ENCODE measurements at places on chromosomes 1 and 21.

DNA sequence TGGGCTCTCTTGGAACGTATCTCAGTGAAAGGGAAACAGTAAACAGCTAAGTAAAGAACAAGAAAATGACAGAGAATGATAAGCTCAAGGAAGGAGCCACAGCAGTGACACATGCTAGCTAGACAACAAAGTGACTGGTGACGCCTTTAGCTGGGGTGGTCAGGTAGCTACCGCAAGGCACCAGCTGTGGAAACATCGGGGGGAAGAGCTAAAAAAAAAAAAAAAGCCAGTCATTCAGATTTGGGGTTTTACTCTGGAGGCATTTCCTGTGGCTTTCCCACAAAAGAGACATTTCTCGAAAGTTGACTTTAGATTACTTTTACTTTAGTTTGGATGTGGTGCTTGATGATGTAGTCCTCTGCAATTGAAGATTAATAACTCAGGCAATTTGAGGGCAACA is 2.1 kb downstream of the FHAD1 start:
- no peak for DNase-seq

DNA sequence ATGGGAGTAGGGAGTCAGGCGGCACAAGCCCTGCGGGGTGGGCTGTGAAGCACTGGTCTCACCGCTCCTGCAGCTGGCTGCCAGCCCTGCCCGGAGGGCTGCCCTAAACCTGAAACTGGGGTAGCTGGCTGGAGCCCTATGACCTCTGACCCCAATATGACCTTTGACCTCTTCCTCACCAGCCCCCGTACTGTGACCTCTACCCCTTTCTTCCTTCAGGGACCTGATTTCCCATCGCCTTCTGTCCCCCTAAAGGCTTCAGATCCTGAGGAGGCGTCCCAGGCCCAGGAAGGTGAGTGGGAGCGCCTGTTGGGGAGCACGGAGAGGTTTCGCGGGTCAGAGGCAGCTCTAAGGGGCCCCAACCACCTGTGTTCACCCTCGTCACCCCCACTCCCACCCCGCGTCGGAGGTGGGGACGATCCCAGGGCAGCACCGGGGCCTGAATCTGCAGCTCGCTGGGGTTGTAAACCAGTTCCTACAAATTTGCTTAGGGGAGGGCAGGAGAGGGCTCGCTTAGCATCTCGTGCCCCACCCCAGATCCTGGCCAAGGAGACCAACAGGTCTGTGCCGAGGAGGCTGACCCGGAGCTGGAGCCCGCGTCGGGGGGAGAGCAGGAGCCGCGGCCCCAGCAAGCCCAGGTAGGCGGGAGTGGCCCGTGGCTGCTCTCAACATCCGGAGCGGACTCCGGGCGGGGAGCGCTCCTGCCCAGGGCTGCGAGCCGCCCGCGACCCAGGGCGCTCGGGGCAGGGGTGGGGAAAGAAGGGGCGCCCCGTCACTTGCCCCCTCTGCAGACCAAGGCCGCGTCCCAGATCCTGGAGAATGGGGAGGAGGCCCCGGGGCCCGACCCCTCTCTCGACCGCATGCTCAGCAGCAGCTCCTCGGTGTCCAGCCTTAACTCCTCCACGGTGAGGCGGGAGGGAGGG is 7.3 kb downstream of the SYTL1 start:
- no peak for DNase-seq

DNA sequence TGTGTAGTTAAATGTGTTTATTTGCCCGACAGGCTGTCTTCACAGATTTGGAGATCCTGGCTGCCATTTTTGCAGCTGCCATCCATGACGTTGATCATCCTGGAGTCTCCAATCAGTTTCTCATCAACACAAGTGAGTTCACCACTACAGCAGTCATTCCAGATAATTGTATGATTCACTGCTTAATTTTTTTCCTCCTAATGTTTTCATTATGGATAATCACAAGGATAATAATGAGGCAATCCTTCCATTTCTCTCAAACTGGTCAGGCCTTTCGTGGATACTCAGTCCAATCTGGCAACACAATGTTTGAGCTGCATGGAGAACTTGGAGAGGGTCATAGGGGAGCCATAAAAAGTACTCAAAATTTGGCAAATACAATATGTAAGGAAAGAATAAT is 168.3 kb upstream of the SGIP1 start:
- DNase-seq, result no peak

DNA sequence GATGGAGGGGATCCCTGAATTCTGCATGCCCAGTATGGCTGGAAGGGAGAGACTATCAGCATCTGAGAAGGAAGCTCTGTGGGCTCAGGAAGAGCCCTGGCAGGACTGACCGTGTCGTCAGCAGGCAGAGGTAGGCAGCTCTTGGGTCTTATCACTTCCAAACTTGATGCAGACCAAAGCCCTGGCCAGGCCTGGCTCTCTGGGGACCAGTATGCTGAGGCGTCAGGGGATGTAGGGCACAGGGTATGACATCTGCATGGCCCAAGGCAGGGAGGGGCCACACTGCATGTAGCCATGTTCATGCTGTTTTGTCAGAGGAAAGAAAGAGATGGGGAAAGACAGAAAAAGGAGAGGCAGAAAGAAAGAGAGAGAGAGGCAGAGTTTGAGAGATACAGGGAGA is 6.3 kb downstream of the FGR start:
- DNase-seq, result no peak

DNA sequence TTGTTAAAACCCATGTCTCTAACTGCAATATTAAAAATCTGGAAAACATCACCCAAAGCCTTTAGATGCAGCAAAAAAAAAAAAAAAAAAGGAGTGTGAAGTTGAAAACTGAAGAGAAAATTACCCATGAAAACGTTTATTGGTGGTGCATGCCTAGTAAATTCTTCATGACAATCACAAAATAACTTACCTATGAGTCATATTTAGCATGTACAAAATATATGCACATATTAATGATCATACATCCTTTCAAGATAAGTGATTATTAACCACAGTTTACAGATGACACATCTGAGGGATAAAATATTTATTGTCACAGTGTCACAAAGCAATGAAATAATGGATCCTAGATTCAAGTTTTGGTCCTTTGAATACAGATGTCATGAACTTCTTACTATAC is 505.2 kb upstream of the NR5A2 start:
- DNase-seq, result no peak

DNA sequence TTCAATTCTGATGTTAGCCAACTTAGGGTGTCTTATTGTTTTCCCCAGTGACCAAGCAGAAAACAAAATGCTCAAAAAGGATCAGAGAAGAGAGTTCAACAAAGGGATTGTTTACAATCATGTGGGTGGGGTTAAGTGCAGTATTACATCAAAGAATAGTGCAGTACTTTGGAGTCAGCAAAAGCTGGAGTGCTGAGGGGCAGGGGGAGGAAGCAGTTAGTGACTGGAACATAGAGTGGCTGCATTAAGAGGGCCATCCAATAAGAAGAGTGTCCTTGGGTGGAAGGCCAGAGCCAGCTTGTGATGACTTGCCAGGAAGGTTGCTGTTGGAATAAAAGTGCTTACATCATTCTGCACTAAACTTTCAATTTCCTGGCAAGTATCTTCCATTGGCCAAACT is 175.5 kb downstream of the CYYR1 start:
- DNase-seq, result no peak

GRCh38 chr21:44503901-44504399 is 36.0 kb downstream of the KRTAP10-1 start:
- no peak for DNase-seq

GRCh38 chr21:29144736-29145353 is 14.4 kb downstream of the MAP3K7CL start:
- no peak for DNase-seq

GRCh38 chr1:31675161-31675560 is 28.7 kb downstream of the COL16A1 start:
- no peak for DNase-seq

- DNase-seq, result no peak
Observed at GRCh38 chr1:201745023-201745422, 83.9 kb upstream of the IPO9 start.

DNA sequence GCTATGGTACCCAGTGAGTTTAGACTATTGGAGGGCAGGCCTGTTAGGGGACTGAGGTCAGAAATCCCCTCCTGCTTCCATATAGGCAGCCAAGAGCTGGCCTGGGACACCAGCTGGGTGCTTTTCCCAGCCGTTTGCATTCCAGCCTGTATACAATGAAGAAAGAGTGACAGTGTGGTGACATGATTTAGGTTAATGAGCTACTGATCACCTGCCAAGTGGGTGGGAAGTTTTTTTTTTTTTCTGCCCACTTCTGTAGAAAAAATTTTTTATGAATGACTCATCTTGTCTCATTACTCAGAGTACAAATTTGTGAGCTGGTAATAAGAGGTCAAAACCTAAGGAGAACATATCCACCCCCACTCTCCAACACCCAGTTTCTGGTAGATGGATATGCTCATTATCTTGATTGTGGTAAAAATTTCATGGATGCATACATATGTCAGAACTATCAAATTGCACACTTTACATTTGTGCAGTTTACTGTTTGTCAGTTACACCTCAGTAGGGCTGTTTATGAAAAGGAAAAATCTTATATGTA is 16.4 kb upstream of the CGN start:
- DNase-seq, result peak; percentile 14

DNA sequence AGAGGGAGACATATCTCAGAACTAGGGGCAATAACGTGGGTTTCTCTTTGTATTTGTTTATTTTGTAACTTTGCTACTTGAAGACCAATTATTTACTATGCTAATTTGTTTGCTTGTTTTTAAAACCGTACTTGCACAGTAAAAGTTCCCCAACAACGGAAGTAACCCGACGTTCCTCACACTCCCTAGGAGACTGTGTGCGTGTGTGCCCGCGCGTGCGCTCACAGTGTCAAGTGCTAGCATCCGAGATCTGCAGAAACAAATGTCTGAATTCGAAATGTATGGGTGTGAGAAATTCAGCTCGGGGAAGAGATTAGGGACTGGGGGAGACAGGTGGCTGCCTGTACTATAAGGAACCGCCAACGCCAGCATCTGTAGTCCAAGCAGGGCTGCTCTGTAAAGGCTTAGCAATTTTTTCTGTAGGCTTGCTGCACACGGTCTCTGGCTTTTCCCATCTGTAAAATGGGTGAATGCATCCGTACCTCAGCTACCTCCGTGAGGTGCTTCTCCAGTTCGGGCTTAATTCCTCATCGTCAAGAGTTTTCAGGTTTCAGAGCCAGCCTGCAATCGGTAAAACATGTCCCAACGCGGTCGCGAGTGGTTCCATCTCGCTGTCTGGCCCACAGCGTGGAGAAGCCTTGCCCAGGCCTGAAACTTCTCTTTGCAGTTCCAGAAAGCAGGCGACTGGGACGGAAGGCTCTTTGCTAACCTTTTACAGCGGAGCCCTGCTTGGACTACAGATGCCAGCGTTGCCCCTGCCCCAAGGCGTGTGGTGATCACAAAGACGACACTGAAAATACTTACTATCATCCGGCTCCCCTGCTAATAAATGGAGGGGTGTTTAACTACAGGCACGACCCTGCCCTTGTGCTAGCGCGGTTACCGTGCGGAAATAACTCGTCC is 1.3 kb upstream of the OLIG2 start:
- no peak for DNase-seq

DNA sequence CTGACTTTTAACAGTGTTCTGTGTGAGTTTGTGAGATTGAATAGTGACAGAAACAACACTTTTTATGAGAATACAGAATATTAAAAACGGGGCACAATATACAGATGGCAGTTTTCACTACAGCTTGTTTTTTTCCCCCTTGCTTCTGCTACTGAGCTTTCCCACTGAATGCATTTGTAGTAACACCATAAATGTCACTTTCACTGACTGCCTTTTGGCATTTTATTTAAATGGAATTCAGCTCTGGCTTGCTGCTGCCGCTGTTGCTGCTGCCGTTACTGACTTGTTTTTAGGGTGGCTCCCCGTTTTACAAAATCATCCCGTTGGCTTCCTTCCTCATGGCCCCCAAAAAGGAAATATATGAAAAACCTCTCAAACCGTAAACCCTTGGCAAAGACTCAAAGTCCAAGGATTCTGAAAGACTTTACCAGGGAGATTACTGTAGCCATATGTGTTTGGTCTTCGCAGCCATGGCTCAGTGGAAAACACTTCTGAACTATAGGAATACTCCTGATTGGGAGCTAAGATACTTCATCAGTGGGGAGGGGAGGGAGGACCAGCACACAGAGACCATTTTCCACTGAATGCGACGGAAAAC is 151.0 kb downstream of the NUF2 start:
- DNase-seq, result no peak

GRCh38 chr1:191541758-191542157 is 616.5 kb upstream of the RGS18 start:
- DNase-seq, result no peak

DNA sequence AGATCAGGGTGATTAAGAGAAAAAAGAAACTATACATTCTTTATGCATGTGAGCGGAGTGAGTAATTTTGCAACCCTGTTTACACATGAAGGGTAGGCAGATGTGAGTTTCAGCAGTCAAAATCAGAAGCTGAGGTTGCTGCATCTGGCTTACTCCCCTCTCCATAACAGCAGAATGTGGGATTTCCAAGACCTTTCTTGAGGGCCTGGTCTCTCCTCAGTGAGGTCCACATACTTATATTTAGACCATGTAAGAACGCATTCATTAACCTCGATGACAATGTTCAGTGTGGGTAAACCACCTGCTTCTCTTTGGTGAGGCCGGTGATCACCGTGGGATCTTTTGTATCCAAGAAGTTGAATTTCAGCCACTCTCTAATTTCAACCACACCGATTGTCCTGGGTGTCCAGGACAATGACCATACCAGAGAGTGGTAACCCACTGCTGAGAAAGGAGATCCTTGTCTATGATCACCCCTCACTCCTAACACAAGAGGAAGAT is 18.7 kb upstream of the RAP1A start:
- DNase-seq, result no peak

DNA sequence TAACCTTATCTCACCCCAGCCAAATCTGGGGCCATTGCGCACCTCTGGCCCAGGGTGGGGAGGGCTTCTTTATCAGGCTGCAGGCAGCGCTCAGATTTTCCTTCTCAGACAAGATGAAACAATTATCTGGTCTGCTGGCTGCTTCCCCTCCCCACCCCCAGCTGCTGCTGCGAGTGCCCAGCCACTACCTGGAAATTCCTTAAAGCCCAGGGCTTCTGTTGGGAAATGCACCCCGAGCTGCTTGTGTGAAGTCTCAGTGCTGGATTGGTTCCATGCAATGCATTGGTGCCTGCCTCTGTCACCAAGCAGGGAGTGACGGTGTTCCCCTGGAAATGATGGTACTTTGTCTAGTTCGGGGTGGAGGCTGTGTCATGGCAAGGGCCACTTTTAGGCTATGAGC is 18.5 kb upstream of the ACTL8 start:
- DNase-seq, result no peak

GRCh38 chr1:56758794-56759193 is 60.4 kb downstream of the FYB2 start:
- no peak for DNase-seq

GRCh38 chr1:243293941-243294722 is 38.3 kb downstream of the SDCCAG8 start:
- no peak for DNase-seq
